ENCODE measurements at places on chromosomes 4 and X.

DNA sequence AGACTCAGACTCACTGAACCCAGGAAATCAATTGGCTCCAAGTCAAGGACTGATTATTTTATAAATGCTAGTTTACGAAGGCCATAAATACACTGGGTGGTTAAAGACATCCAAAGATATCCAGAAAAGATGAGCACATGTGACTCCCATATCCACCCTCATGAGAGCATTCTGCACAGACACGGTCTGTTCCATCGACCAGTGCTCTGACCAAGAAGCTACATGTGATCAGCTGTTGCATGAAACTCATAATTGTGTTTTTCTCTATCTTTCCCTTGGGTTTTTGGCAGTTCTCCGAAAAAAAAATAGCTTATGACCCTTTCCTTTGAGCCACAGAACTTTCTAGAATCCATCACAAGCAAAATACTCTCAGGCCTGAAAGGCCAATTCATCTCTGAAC lies 2.7 kb upstream of the PIR start:
- DNase-seq: no peak

DNA sequence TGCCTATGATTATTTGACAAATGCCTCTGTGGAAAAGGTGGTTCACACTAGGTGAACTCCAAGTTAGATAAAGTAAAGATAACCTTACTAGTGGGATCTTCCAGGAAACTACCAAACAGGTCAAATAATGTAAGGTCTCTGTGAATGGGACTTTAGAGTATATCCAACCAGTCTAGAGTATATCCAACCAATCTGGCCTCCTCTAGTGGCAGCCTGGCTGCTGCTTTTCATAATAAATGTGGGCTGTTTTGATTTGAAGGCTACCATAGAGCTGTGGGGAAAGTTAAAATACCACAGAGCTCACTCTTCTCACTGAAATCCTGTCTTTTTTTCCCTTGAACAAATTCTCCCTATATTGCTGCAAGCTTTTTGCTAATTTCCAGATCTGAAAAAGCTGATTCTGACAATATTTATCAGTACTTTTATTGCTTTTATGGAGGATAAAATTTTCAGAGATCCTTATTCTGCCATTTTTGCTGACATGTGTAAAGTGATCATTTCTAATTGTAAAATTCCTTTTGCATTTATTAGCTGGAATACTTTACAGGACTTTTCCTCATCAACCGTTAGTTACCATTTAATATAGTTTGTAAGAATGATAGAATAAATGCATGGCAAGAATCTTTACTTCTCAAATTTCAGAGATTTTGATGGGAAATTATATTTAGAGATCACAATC lies 111.3 kb downstream of the TET2 start:
- no peak for DNase-seq

DNA sequence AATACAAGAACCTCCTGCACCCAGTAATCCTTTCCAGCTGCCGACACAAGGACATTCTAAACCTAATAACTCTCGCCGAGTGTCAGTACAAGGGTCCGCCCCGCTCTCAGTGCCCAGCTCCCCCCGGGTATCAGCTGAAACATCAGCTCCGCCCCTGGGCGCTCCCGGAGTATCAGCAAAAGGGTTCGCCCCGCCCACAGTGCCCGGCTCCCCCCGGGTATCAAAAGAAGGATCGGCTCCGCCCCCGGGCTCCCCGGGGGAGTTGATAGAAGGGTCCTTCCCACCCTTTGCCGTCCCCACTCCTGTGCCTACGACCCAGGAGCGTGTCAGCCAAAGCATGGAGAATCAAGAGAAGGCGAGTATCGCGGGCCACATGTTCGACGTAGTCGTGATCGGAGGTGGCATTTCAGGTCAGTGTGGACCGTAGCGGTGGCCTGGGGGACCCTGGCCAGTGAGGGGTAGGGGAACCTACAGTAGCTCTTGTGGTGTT lies at the start of gene MAOA:
Gene MAOA (plus strand): TSS at position 295 of the 490 bp plus-strand sequence. CDS start 43 bp downstream, at position 338.
- peak; percentile 19 for DNase-seq

- DNase-seq: no peak
Observed at GRCh38 chrX:78316265-78316664, 11.1 kb downstream of the CYSLTR1 start.

DNA sequence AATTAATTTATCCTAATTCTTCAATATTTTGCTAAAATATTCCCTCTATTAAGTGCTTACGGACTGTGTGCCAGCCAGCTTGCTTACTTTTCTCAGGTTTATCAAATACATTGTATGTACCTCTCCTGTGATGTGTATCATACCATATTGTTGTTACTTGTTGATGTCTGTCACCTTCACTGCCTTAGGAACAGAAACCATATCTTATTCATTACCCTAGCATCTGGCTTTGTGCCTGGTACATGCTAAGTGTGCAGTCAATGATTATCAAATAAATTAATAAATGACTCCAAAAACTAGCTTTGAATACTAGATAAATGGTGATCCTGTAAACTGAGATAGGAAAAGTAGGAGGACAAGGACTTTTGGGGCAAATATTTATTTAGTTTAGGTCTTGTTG lies 6.9 kb downstream of the CLCN3 start:
- no peak for DNase-seq

GRCh38 chr4:158788516-158788915 lies 19.7 kb downstream of the FNIP2 start:
- no peak for DNase-seq

DNA sequence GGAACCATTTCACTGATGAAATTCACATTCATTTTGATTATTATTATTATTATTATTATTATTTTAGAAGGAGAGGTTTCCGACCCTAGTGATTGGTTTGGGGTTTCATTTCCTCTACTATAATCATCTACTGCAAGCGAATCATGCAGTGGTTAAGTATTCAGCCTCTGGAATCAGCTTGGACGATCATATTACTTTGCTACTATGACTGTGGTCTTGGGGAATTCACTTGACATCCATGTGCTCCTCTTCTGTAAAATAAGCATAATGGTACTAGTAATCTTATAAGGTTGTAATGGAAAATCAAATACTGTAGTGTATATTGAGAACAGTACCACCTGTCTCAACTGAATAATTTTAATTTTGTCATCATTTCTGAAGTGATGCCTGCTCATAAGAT lies 132.1 kb upstream of the SLC4A4 start:
- DNase-seq: no peak

- DNase-seq: no peak
Observed at GRCh38 chr4:122658818-122659295, 38.0 kb upstream of the IL21 start.

- DNase-seq: no peak
Observed at GRCh38 chr4:146098978-146099377, 76.5 kb upstream of the LSM6 start.

DNA sequence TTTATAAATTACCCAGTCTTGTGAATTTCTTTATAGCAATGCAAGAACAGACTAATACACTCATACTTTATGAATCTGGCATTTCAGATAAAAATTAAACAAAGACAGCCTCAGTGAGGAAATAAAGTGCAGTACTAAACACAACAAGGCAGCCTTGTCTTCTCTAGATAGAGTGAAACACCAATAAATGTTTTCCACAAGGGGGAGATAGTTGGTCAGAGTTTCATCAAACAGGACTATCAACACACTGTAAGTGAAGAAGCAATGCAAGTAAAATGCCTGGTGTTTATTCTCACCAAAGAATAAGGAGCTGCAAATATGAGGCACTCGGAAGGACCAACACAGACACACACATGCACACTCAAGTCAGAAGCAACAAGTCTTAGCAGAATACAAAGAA lies 62.8 kb downstream of the FAM9B start:
- no peak for DNase-seq

DNA sequence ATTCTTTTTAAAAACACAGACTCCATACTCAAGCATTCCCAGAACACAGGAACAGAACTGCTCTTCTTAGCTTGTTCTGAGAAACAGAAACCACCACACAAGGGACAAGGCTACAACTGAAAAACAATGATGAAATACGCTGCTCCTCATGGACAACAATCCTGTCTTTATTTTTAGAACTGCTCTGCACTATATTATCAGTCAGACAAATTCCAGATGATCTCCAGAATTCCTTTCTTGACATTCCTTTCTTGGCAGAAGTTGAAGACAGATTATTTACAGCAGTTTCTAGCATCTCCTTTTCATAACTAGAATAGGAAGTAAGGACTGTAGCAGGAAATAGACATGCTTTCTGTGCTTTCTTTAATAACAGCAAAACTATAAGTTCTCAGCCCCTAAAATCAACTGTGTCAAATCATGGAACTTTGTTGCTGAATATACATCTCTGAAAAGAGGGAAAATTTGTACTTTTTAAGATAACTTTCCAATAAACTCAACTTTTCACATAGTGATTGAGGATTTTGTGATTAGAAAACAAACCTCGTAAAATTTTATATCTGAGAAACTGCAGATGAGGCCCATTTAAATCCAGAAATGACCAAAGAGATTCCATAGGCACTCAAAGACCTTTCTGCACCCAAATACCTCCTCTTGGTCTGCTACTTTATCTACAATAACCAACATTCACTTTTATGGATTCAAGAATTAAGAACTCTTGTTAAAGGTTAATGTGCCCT lies 35.9 kb downstream of the ANTXR2 start:
- DNase-seq: no peak

- peak; percentile 87 for DNase-seq
Observed at GRCh38 chr4:40238700-40239548, 42.1 kb downstream of the RHOH start.

GRCh38 chr4:84239278-84239845 lies 259.7 kb downstream of the NKX6-1 start:
- DNase-seq: no peak

- no peak for DNase-seq
Observed at GRCh38 chrX:94676285-94676684, 1002.3 kb downstream of the FAM133A start.

DNA sequence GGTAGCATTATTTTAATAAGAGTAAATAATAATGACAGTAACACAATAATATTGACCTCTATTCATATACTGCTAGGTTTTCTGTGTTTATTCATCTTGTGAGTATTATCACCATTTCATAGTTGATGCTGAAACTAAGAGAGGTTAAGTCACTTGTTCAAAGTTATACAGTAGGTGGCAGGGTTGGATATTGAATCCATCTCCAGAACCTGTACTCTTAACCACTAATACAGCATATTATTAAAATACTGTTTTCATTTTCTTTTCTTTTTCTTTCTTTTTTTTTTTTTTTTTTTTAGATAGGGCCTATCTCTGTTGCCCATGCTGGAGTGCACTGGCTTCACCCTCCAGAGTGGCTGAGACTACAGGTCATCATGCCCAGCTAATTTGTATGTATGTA lies 7.1 kb upstream of the ELF2 start:
- no peak for DNase-seq

- DNase-seq: no peak
Observed at GRCh38 chr4:101853691-101854090, 63.2 kb downstream of the BANK1 start.

- no peak for DNase-seq
Observed at GRCh38 chr4:41006141-41006540, 208.2 kb downstream of the APBB2 start.

DNA sequence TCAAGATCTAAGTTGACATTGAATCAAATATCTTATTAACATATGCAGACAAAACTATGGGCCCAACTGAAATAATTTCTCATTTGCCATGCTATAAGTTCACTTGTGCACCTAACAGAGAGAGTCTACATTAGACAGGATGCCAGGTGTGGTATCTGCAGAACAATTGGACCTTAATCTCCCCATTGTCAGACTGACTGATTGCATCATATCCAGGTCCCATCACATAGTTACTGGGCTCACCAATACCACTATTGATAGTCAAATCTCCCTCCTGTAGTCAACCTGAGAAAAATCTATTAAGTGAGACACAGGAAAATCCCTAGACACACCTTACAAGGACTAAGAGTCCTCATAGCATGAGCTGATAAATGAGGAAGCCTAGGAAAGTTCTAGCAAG lies 156.0 kb upstream of the FRG1 start:
- DNase-seq: no peak

DNA sequence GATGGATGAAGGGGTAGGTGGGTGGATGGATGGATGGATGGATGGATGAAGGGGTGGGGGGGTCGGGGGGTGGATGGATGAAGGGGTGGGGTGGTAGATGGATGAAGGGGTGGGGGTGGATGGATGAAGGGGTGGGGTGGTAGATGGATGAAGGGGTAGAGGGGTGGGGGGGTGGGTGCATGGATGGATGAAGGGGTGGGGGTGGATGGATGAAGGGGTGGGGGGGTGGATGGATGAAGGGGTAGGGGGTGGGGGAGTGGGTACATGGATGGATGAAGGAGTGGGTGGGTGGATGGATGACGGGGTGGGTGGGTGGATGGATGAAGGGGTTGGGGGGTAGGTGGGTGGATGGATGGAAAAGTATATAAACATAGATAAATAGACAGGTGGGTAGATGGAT lies 74.2 kb downstream of the PRKX start:
- no peak for DNase-seq

DNA sequence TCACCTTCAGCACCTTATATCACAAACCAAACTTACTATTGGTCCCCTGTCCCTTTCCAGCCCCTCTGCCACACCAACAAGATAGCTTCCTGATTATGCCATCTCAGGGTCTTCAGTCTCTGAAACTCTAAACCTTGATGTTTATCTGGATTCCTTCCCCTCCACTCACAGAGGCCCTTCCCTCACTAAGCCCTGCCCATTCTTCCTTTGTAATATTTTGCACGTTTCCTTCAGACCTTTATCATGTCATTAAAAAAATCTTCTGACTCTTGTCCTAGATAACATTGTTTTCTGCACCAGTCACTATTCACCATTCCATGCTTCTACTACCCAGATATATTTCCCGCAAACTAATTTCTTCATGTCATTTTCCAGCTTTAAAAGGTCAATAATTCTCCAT lies 17.7 kb upstream of the CEP135 start:
- DNase-seq: no peak

DNA sequence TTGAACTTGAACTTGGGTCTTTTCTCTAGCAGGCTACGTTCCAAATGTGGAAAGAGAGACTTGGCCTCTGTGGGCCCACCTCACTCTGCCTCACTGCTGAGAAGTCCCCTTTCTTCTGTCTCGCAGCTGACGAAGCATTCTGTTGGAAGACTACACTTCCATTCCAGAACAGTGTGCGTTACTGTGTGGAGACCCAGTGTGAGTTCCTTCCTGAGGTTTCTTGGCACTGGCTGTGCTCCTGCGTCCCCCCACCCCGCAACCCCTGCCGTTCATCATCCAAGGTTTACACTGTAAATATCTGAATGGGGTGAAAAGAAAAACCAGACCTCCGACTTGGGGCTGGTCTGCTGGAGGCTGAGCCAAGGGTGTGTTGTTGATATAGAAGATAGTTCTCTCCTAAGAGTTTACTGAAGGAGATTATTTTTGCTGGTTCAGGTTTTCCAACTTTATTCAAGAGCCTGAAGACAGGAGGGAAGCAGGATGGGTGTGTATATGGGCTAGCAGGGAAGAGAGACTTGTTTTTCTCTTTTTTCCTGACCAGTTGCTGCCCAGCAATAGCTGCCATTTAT lies 34.7 kb downstream of the NHSL2 start:
- DNase-seq: no peak
